Cortex of kidney (tissue), 1 donor: ENCODE measurements at places on chromosomes 5 and 9.

DNA sequence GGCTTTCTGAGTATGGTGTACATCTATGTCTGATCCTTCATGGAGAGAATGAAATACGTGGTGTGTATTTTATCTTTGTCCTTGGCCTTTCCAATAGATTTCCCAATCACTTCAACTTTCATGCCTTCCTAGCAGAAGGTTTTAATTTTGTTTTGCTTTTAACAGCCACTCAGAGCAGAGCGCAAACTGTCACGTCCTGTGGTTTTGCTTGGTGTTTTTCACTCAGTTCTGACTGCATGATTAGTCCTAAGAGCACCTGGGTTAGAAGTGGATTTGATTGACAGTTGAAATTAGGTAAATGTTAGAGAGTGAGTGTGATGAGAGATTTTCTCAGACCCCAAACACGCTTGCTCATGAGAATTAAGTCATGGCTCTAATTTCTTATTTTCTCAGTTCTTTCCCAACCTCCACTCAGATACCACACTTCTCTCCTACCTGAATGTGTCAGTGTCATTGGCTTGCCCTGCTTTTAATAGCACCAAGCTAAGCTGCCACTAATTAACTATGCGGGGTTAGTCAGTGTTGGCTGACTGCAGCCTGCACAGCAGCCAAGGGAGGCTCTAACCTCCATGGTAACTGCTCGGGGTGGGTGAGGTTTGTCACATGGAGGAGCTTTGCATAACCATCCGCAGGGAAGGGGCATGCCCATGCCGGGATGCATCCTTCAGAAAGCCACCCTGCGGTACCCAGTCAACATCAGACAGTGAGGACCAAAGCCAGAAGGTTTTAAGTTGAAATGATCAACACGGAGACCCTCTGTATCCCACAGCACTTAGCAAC is 173.4 kb downstream of the NR3C1 start:
- DNase-seq, result no peak

GRCh38 chr9:6960777-6961176 is 203.0 kb downstream of the KDM4C start:
- no peak for DNase-seq

DNA sequence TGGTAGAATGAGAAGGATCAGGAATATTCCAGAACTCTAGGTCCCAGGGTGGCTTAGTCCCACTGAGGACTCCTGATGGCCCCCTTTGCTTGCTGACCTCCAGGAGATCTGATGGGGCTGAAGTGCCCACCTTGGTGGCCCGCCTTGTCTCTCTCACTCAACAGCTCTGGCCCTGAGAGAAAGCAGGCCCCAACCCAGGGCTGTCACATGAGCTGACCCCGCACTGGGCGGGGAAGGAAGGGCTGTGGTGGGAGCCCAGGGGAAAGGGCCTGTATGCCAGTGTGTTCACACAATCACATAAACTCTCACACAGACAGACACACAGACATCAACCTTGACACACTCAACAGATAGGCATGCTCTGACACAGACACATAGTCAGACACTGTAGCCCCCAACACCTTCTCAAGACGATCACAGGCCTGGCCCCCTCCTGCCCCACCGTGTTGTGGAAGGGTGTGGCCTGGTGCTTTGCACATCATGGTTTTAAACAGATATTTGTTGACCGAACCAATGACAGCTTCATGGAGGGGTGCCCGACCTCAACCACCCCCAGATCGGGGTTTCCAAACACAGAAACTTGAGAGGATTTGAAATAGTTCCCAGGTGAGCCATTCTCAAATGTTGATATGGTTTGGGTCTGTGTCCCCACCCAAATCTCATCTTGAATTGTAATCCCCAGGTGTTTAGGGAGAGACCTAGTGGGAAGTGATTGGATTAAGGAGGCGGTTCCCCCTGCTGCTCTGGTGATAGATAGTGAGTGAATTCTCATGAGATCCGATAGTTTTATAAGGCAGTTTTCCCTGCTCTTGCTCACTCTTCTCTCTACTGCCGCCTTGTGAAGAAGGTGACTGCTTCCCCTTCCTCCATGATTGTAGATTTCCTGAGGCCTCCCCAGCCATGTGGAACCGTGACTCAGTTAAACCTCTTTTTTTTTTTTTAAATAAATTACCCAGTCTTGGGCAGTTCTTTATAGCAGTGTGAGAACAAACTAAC is 48.5 kb upstream of the HAND1 start:
- DNase-seq, result no peak

DNA sequence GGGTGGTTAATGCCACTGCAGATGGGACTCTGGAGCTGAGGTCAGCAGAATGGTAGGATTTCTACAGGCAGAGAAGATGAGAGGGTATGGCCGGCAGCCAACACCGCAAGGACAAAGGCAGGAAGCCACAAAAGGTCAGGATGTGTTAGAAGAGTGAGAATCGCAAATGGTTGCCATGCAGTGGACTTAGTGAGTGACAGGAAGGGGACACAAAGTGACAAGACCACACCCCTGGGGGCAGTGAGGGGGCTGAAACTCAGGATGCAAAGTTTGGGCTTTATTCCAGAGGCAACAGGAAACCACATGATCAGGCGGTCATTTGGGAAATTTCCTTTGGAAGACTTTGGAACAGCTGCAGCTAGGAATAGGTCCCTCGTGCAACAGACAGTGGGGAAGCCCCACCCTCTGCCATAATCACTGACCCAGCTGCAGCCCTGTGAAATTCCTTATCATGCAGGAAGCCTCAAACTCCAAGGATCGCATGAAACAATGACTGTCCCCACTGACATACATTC is 14.2 kb upstream of the CCDC180 start:
- DNase-seq, result no peak

- no peak for DNase-seq
These were observed 1.2 kb downstream of the TLR4 start for GRCh38 chr9:117705386-117705785.

- no peak for DNase-seq
These were observed 2.8 kb downstream of the UBAP2 start for GRCh38 chr9:34045903-34046302.

DNA sequence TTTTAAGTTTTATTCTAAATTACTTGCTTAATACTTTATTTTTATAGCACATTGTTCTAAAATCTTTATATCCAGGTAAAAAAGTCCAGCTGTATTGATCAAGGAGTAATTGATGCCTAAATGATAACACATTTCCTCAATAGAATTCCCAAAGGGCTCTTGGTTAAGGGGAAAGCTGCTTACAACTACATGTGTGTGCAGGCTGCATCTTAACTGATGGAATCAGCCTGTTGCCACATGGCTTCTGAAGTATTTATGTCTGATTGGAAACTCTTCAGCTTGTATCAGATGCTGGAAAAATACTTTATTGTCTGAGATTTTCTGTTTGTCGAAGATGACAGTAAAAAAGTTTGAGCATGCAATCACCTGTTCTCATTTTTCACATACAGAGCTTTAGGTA is 182.6 kb downstream of the FBXL7 start:
- no peak for DNase-seq

DNA sequence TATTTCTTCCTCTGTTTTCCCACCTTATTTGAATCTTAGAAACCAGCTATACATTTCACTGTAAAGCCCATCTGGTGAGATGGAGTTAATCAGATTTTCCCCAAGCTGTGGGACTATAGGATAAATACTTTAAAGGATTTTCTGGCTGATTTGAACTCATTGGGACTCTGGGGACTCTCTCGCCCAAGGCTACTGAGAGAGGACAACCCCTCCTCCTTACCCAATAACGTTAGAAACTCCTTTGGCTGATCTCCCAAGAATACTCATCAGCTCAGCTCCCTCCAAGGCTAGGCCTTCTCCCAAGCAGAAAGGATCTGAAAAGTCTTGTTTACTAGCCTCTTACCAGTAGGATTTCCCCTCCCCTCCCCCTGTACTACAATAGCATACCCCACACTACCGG is 1.5 kb upstream of the GLRA1 start:
- no peak for DNase-seq

DNA sequence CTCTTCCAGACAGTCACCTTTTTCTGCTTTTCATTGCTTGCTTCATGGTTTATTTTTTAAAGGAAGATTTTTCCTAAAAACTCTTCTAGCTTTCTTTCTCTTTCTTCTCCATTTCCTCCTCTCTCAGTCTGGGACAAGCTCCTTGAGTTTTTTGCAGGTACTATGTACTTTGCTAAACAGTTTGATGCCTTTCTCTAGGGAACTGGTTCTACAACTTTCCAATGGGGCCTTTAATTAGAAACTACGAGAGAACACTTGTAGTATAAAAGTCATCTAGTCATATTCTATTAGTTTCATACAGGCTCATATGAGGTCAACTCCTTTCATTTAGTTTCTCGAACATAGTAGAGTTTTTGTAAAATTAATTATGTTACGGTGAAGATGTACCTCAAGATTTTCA is 189.6 kb downstream of the DOCK8 start:
- DNase-seq, result no peak

DNA sequence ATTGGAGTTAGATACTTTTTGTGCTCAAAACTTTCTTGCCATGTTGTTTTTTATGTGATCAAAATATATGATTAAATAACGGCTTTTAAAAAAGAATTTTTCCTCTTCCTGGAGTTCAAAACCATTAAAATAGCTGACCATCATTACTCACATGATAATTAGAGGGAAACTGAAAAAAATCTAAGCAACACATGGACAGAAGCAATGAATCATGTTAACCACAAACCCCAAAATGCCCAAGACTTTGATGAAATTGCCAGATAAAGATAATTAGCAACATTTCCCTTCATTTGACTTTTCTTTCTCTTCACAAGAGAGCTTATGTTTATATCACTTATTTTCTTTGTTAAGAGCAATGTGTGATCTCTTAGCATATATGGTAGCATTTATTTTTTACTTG is 1294.2 kb downstream of the EFNA5 start:
- no peak for DNase-seq
